ENCODE measurements at places on chromosomes 4 and X.

GRCh38 chr4:6562931-6563901 lies 11.8 kb upstream of the MAN2B2 start:
- peak; percentile 17 for DNase-seq

DNA sequence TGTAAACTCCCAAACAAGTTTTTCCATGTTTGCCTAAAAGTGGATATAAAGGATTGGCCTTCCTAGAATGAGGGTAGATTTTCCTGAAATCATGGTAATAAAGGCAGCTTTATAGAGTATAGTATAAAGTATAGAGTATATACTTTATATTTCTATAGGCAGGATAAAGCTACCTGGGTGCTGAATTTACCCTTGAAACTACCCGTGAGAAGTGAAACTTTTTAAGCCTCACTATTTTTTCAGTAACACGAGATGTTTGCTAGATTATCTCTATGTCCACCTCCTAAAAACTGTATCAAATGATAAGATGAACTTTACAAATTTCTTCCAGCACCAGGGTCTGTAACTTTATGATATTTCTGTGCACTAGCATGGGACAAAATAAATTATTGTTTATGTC lies 340.0 kb upstream of the GALNTL6 start:
- no peak for DNase-seq

GRCh38 chrX:39676434-39676833 lies 421.3 kb downstream of the BCOR start:
- no peak for DNase-seq

- no peak for DNase-seq
Observed at GRCh38 chr4:77431546-77431945, 174.1 kb upstream of the CXCL13 start.

DNA sequence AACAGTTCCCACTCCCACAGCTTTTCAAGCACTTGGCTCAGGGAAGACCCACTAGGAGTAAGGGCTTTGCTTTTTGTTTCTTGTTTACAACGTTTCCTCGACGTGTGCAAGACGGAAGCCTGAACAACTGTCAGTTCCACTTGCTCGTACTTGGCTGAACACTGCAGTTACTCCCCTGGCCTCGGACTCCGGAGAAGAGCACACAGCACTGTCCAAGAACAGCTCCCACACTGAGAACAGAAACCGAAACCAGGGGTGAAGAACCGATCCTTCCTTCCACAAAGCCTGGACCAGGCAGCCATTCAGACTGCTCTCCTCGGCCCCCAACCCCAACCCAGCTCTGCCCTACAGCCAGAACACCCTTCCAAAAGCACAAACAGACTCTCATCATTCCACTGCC lies 25.5 kb downstream of the IRF2 start:
- DNase-seq: no peak

DNA sequence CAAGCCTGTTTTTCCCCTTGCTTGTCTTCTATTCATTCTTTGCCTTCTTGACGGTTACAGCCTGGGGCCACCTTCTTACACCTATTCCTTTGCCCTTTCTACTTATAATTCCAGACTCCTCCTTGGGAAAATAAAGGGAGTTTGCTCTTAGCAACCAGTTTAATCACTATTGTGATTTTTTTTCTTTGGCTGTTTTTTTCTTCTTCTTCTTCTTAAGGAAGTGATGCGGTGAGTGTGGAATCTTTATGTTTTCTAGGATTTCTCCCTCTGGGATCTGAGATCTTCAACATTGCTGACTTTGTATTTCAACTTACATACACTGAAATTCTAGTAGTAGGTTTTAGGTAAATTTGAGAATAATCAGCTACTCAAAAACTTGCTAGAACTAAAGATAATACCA lies 1.1 kb upstream of the KLHL13 start:
- no peak for DNase-seq

- no peak for DNase-seq
Observed at GRCh38 chr4:178142724-178143123, 700.5 kb upstream of the AGA start.

DNA sequence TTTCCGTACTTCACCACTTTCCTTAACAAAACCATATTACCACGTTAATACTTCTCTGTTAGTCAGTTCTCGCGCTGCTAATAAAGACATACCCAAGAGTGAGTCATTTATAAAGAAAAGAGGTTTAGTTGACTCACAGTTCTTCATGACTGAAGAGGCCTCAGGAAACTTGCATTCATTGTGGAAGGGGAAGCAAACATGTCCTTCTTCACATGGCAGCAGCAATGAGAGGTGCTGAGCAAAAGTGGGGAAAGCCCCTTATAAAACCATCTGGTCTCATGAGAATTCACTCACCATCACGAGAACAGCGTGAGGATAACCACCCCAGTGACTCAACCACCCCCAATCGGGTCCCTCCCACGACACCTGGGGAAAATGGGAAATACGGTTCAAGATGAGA lies 289.8 kb upstream of the CLNK start:
- no peak for DNase-seq

DNA sequence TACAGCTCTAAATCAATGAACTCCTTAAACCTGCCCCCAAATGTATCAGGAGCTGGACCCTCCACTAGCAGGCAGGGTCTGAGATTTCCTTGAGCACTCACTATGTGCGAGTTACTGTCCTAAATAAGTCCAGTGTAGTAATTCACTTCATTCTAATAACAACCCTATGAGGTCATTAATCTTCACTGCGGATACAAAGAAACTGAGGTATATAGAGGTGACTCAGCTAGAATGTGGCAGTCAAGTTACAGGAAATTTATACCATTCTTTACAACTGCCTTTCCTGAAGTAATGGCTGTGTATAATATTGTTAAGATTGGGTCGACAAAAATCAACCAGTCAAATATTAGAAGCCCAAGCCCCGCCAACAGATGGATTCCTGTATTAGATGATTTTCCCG lies 473.9 kb upstream of the FTHL17 start:
- no peak for DNase-seq

- no peak for DNase-seq
Observed at GRCh38 chrX:47530049-47530448, 31.0 kb upstream of the ARAF start.

DNA sequence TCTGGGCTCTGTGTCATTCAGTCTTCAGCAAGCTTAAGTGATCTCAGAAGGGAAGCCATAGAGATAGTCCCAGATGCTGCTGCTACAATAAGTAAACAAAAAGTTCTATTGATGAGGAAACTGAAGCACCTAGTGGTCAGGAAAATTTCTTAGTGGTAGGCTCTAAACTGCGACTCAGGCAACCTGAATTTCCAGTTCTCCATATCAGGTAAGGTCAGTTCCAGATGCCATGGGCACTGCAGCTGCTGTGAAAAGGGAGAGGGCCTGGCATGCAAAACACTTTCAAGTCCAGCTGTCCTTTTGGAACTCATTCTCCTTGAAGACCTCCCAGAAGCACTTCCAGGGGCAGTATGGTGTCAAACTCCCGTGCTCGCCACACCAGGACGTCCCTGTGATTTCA lies 46.2 kb downstream of the REELD1 start:
- DNase-seq: no peak

GRCh38 chrX:2426289-2426882 lies 74.4 kb downstream of the DHRSX start:
- DNase-seq: no peak

DNA sequence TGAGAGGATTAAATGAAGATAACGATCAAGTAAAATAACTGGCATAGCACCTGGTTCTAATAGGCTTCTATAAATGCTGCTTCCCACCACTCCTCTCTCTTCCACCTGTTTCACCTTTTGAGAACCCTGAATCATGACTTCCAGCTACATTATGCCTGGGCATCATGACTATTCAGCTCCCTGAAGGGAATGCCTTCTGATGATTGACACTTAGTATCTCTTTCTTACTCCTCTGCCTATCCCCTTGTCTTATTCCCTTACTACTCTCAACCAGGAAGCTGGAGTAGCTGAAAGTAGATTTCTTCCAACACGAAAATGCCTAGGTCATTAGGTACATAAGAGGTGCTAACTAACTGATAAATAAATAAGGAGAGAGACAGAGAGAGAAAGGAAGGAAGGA lies 24.7 kb upstream of the CXCL8 start:
- DNase-seq: no peak

- DNase-seq: no peak
Observed at GRCh38 chr4:111812114-111812513, 333.1 kb upstream of the FAM241A start.

- no peak for DNase-seq
Observed at GRCh38 chr4:138697851-138698250, 317.7 kb upstream of the NOCT start.

GRCh38 chrX:17078031-17078720 lies 131.7 kb downstream of the REPS2 start:
- no peak for DNase-seq

DNA sequence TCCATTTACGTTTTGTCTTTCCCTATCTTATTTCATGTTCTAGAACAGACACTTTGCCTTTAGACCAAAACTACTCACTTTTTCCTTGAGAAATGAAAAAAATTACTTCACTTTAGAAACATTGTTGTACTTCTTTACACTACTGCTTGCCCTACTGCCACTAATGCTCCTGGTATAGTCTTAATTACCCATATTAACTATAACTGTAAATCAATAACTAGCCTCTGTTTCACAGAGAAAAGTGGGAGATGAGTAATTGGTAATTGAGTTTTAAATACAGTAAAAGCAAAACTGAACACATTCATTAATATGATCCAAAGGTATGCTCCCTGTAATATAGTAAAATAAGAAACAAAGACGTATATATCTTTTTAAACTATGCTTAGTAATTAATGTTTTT lies 111.1 kb upstream of the JADE1 start:
- no peak for DNase-seq

- DNase-seq: no peak
Observed at GRCh38 chrX:14501327-14501726, 28.0 kb upstream of the GLRA2 start.

GRCh38 chrX:103776546-103776945 lies at the start of gene PLP1:
TSS of gene PLP1 (plus strand) at chrX:103776840. CDS start at chrX:103776996, 156 bp downstream.
- no peak for DNase-seq

GRCh38 chr4:24607334-24607733 lies 23.0 kb upstream of the DHX15 start:
- no peak for DNase-seq

DNA sequence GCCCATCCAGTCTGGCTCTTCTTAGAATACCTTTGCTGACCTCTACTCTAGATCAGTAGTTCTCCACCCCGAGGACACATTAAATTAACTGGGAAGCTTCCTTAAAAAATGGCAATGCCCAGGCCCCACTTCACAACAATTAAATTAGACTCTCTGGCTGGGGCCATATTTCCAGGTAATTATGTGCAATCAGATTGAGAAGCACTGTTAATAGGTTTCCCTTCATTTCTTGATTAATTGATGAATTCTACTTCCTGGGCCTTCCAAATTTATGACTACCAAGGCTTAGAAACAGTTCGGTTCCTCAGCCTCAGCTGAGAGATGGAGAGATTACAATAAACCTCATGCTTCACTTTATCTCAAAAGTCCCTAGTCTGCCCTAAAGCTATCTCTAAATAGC lies 71.7 kb upstream of the LIMCH1 start:
- no peak for DNase-seq

- DNase-seq: no peak
Observed at GRCh38 chrX:150941580-150941979, 41.6 kb upstream of the HMGB3 start.

DNA sequence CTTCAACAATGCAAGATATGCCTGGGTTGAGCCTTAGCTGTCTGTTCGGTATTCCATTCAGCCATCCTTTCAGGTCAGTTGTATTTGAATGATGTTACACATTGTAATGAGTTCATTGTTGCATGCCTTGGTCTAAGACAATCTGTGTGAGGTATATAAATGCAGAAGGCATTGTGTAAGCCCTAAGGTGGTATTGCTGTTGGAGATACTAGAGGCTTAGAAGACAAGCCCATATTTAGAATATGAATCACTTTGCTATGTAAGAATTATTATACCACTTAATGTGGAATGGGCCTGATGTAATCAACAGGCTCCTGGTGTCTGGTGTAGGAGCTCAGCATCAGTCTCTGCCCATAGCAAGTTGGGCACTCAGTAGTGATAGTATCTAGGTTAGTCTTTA lies 473.4 kb upstream of the GNPDA2 start:
- no peak for DNase-seq

DNA sequence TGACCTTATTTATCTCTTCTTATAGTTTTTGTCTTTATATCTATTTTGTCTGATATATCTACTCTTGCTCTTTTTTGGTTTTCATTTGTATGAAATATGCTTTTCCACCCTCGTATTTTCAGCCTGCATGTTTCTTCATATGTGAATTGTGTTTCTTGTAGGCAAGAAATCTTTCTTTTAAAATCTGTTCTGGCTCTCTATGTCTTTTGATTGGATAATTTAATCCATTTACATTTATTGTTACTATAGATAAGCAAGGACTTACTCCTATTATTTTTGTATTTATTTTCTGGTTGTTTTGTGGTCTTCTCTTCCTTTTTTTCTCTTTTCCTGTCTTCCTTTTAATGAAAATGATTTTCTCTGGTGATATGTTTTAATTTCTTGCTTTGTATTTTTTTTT lies 403.1 kb downstream of the DCAF12L2 start:
- no peak for DNase-seq

DNA sequence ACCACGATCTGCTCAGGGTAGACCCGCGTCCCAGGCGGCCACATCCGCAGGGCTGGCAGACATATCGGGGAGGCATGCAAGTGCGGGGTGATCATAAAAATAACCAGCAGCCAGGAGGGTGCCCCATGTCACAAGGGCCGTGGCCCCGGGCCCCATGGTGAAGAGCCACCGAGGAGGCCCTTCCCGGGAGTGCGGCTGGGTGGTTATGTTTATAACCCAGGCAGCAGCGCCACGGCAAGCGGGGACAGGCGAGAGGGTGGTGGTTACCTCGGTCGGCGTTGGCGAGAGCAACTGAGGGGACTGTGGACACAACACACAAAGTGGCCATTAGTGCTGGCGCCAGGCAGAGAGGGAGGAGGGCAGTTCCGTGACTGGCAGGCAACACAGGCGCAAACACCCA lies 92.7 kb upstream of the AFAP1 start:
- DNase-seq: no peak

GRCh38 chrX:47649271-47649670 lies 1.1 kb downstream of the ELK1 start:
- DNase-seq: no peak

GRCh38 chr4:37977471-37978247 lies 17.5 kb downstream of the PTTG2 start:
- DNase-seq: peak; percentile 26

DNA sequence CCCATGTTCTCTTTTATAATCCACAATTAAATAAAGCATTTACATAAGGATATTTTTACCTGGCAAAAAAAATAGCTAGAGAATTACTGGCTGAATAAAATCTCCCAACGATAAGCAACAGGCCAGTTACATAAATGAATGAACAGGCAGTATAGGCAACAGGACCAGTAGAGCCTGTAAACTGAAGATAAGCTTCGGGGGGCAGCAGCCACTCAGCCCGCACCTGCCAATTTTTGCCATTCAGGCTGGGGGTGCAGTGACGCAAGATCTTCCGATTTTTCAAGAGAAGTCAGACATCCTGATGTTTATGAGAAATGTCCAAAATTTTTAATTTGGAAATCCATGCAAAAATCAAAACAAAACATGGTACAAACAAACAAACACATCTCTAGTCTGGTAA lies 49.0 kb upstream of the CDKN2AIP start:
- no peak for DNase-seq

DNA sequence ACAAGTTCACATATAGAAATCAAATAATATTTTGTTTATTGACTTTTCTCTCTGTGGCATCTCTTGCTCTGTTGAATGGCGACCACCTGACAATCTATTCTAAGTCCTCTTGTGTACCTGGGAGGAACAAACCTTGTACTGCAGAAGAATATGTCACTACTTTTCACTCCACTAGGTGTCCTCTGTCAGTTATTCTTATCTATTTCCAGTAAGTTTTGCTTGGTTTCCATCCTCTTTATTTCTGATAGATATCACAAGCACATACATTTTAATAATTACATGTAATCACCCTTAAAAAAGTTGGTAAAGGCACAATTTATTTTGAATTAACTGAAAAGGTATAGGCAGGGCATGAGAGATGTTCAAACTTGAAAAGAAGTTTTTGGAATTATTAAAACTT lies 238.4 kb downstream of the SNCA start:
- DNase-seq: peak; percentile 3
